ENCODE measurements at places on chromosomes 4 and X.

GRCh38 chr4:26140150-26140898 lies 180.5 kb upstream of the RBPJ start:
- no peak for DNase-seq

GRCh38 chr4:128060121-128060698 lies 902 bp upstream of the LARP1B start:
- DNase-seq, result no peak

GRCh38 chrX:140672840-140673731 lies 36.5 kb upstream of the LINC00632 start:
- DNase-seq, result no peak

- DNase-seq, result no peak
Observed at GRCh38 chrX:118780911-118781310, 42.7 kb upstream of the ZCCHC12 start.

GRCh38 chr4:26826721-26827120 lies 33.9 kb upstream of the STIM2 start:
- no peak for DNase-seq
